Mononuclear cell (primary cell): ENCODE measurements at places on chromosomes 6 and 20. TPM values are rescaled to one million over a fixed set of nuclear protein-coding genes. Genes with fewer than 3 reads are reported as not detected.

IPCEF1 gene
- 73.5 TPM for total RNA-seq

CDH26 gene
- 0.73 TPM for total RNA-seq

CTCFL gene
- total RNA-seq: not detected

RFX6 gene
- not detected for total RNA-seq

THBD gene
- 82.1 TPM for total RNA-seq

STMND1 gene
- not detected for total RNA-seq

TMX4 gene
- total RNA-seq: 51.1 TPM

STX7 gene
- 19.3 TPM for total RNA-seq

RPL10A gene
- 1,708 TPM for total RNA-seq

CLPSL2 gene
- total RNA-seq: not detected

C2 gene
- total RNA-seq: 2.5 TPM
